T-helper 22 cell (primary cell): ENCODE measurements at places on chromosomes 16 and 17.
A peak's percentile ranks its signal among the peaks of the same experiment; 100 is the strongest.

DNA sequence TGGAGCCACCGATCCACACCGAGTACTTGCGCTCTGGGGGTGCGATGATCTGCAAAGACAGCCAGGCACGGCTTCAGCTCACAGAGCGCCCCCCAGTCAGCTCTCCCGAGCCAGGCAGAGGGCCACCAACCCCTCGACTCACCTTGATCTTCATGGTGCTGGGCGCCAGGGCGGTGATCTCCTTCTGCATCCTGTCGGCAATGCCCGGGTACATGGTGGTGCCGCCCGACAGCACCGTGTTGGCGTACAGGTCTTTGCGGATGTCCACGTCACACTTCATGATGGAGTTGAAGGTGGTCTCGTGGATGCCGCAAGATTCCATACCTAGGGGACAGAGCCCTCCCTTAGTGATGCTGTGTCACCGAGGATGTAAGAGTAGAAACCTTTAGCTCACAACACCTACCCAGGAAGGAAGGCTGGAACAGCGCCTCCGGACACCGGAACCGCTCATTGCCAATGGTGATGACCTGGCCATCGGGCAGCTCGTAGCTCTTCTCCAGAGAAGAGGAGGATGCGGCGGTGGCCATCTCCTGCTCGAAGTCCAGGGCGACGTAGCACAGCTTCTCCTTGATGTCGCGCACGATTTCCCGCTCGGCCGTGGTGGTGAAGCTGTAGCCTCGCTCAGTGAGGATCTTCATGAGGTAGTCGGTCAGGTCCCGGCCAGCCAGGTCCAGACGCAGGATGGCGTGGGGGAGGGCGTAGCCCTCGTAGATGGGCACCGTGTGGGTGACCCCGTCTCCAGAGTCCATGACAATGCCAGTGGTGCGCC, 1.6 kb downstream of the ACTG1 start:
- DNase-seq = no peak

GRCh38 chr17:7478276-7479212, 887 bp downstream of the ZBTB4 start:
- peak; percentile 63 for DNase-seq

GRCh38 chr16:72894293-72895151, 153.4 kb downstream of the ZFHX3 start:
- DNase-seq = no peak

DNA sequence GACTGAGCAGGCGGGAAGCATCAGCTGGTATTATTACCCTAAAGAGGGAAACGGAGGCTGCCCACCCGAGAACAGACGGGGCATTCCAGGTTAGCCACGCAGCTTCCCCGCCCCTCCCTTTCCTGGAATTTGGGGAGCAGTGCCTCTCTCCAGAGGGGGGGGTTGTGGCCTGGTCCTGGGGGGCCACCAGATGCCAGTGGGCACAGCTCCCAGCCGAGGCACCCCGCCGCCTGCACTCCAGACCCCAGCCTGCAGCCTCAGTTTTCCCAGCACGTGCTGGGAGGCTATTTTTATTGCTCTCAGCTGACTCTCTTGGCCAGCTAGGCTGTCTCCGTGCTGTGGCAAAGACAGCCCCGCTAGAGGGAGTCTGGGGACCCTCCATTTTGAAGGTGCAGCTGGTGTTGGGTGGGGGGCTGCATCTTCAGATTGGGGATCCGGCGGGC, 62.7 kb upstream of the GSE1 start:
- no peak for DNase-seq

- no peak for DNase-seq
These were observed 29.8 kb downstream of the ARSG start for GRCh38 chr17:68320943-68321555.

DNA sequence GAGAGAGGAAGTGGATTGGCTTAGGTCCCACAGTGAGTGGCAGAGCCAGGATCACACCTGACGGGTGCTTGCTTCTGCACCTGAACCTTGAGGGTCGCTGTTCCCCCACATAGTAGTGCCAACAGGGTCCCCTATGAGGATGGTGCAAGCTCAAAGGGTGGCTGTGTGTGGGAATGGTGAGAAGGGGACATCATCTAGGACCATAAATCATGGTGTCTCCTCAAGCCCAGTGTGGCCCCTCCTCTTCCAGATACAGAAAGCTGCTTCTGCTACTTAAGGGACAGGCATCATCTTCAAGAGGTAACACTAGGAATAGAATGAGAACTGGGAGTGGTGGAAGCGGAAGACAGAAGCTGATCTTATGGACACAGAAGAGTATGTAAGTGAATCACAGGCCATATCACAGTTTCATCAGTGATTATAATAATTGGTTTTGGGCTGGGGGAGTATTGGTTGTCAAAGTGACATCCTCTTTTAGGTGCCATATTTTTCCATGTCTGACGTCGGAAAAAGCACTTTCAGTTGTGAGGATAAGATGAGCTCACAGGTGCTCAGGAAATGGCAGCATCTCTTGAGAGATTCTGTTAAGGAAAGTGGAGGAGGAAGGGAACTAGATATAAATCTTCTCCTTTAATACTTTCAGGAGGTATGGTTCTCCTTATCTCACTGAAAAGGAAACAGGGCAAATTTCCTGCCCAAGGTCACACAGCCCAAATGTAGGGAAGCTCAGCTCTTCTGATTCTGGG, 83.2 kb upstream of the HNF1B start:
- no peak for DNase-seq

GRCh38 chr17:55677446-55677845, 45.2 kb downstream of the TMEM100 start:
- no peak for DNase-seq

DNA sequence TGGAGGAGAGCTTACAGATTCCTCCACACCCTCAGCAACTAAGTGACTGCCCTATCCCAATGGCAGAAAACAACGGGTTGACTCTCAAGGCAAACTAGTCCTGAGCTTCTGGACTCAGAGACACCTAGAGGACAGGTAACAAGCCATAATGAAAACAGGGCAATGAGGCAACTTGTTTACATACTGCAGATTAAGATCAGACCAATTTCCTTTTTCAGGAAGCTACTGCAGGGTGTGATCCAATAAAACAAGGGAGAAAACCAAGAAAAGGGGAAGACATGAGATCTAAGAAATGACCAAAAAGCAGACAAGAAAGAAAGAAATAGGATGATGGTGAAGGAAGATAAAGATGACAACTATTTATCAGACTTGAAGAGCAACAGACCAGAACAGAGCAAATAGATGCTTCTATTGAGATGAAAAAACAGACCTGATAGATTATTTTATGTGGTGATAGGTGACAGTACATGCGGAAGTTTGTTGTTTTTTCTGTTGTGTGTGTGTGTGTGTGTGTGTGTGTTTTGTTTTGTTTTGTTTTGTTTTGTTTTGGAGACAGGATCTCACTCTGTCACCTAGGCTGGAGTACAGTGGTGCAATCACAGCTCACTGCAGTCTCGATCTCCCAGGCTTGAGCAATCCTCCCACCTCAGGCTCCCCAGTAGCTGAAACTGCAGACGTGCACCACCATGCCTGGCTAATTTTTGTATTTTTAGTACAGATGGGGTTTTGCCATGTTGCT, 120.7 kb downstream of the GAS7 start:
- DNase-seq = no peak
